ENCODE measurements at places on chromosomes 6 and 20.

- DNase-seq: no peak
Observed at GRCh38 chr20:57628047-57628961, 8.1 kb upstream of the ZBP1 start.

- no peak for DNase-seq
Observed at GRCh38 chr6:1624058-1624850, 14.5 kb downstream of the FOXC1 start.

GRCh38 chr6:39377539-39377950, 55.0 kb upstream of the KCNK16 start:
- peak; percentile 60 for DNase-seq

- DNase-seq: no peak
Observed at GRCh38 chr6:132054525-132054924, 103.4 kb upstream of the CCN2 start.

GRCh38 chr6:50214937-50215336, 165.2 kb upstream of the DEFB112 start:
- DNase-seq: no peak

- no peak for DNase-seq
Observed at GRCh38 chr20:33963751-33964150, 30.0 kb upstream of the RALY start.

DNA sequence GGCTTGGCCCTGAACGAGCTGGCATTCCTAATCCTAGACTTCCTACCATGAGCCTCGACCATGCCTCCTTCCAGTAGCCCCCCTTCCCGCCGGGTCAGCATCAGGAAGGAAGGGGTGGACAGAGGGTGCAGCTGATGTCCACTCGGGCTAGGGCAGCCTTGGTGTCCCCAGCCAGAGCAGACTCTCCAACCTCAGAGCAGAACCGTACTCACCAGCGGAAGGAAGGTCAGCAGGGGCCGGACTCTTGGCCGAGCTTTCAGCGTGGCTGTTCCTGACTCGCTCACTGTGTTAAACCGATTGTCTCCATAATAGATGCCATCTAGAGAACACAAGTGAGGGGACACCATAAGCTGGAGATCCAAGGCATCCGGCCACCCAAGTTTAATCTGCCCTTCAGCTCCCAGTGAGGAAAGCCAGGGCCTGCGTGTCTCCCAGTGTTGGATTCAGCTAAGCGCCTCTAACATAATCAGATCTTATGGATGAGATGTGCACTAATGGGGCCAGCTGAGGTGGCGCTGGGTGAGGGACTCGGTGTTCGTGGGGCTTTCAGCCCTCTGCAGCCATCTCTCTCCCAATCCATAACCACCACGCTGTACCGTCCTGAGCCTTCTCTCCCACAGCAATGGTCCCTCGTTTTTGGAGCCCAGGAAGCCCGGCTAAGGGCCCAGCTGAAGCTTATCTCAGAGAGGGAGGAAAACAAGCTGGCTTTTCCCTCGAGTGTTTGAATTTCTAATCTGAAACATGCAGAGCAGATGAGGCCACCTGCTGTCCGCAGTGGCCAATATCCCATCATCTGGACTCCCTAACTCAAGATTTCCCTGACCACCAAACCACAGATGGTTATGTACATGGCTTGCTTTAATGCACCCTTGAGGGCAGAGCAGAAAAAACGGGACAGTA, 13.7 kb downstream of the C6orf132 start:
- no peak for DNase-seq

- no peak for DNase-seq
Observed at GRCh38 chr6:50824552-50824951, 5.9 kb downstream of the TFAP2B start.

- DNase-seq: no peak
Observed at GRCh38 chr20:41304424-41305079, 13.0 kb downstream of the ZHX3 start.

DNA sequence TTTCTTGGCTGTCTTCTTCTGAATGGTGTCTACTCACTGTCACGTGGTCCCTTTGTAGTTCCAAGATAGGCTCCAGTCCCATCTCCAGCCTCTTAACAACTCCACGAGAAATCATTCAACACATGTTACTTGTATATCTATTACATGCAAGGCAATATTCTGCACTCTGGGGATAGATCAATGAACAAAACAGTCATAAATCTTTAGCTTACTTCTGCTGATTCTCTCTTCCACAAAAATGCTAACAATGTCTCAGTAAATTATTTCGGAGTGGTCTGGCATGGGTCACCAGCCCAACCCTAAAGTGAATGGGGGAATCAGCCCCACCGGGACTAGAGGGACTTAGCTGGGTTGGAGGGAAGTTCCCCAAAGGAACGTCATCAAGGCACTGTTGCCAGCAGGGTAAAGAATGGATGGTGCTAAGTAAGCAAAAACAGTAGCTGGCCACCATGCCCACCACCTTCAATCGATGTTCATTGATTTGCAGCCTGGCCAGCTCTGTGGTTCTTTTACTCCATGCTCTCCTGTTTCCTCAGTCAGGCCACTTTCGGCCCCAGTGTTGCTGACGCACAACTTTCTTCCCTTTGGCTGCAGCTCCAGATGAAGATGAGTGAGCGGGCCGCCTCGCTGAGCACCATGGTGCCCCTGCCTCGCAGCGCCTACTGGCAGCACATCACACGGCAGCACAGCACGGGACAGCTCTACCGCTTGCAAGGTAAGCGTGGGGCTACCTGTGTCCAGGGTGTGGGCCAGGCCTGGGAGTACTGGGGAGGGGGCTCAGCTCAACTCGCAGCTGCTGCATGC, 167.7 kb downstream of the DOK5 start:
- no peak for DNase-seq

All from NCI-H748 treated with DMSO at 0.1 percent for 48 hours (cell line).